ENCODE measurements at places on chromosomes 4 and X.

GRCh38 chr4:18394656-18395055, 373.1 kb upstream of the LCORL start:
- DNase-seq, result no peak

- DNase-seq, result peak; percentile 5
Measured at GRCh38 chrX:153778684-153779101, 2.1 kb upstream of the SRPK3 start.

GRCh38 chr4:14841801-14842768, 160.2 kb upstream of the CPEB2 start:
- DNase-seq, result no peak

DNA sequence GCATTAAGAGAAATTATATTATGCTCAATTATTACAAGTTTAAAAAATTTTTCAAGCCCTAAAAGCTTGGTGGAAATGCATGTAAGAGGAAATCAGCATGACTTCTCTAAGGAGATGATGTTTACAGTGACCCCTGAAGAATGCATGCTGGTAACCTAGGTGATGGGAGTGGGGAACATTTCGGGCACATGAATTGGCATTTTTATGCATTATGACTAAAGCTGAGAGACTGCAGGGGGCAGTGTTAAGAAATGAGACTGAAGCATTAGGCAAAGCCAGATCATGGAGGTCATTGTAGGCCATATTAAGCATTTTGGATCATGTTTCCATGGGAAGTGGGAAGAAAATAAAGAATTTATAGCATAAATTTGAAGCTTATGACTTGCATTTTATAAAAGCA, 421.3 kb downstream of the FAT4 start:
- no peak for DNase-seq

- no peak for DNase-seq
Measured at GRCh38 chr4:137632842-137633241, 100.5 kb upstream of the PCDH18 start.

DNA sequence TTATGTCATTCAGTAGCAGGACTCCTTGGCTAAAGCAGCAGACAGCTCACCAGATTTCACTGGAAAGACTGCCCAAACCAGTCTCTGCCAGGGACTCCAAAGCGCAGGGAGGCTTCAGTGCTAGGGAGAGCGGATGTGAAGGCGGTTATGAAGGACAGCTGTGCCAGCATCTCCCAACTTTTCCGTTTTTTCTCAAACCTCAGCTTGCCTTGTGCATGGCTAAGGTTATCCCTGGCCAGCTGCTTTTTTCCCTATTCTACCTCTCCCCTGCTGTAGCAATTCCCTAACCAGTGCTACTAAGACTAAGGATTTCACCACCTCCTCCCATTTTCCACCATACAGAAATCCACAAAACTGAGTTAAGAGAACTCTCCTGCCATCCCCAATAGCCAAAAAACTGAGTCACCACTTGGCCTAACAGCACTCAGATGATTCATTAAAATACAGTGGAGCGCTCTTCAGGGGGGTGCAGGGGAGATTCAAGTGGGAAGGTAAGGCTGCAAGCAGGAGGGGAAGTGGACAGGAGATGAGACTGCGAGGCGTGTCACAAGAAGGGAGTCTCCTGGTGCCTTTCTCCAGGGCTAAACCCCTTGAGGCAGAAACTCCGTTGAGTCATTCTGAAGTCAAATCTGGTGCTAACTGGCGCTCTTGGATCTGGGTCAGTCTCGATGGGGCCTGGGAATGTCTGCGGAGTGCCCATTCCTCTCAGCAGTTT, 90.7 kb downstream of the PALLD start:
- no peak for DNase-seq

DNA sequence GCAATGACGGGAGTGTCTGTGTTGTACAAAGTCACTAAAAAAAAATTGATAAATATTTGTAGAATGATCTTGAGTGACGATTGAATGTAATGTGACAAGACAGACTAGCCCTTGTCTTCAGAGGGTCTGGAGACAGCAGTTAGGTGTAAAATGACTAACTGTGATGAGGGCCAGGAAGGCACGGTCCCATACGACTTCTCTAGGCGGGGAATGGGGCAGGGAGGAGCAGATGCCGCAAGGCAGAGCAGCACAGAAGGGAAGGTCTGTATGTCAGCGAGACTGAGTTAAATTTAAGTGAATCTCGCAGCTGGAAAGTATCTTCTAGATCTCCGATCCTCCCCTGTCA, 405 bp downstream of the CENPE start:
- DNase-seq, result peak; percentile 44

GRCh38 chrX:133636009-133636408, 220.7 kb upstream of the GPC4 start:
- no peak for DNase-seq

- DNase-seq, result no peak
Measured at GRCh38 chrX:9117851-9118250, 83.9 kb upstream of the FAM9B start.

DNA sequence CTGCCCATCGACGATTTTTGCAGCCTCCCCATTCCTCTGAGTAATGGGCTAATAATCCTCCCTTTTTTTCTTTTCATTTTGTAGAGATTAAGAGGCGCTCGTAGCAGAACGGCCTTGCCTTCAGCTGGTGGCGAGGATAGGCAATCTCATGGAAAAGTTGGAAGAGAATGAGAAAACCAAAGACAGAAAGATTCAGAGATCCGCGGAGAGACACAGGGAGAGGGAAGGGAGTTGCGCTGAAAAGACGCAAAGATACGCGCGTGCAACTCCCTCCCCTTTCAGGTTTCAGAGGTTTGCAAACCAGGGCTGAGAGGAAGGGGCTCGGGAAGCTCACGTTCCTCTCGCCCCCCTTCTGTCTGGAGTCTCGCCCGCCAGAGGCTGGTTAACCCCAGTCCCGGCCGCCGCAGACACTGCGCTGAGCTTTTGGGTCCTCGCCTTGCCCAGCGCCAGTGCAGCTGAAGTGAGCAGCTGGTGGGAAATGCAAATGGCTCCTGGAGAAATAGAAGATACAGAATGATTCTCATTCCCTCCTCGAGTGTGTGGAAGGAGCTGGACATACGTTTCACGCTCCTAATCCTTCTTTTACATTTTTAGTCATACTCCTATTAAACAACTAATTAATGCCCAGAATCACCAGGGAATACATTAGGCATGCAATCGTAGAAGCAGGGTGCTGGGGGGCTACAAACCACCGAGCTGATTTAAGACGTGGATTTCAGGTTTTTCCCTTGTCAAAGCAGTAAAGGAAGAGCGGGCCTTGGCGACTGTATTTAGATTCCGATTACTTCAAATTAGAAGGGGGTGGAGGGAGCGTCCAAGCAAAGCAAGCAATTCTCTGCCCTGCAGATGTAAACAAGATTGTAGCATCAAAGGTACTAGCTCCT, 16.6 kb upstream of the PITX2 start:
- DNase-seq, result no peak
